ENCODE measurements at places on chromosomes 1 and 21.

DNA sequence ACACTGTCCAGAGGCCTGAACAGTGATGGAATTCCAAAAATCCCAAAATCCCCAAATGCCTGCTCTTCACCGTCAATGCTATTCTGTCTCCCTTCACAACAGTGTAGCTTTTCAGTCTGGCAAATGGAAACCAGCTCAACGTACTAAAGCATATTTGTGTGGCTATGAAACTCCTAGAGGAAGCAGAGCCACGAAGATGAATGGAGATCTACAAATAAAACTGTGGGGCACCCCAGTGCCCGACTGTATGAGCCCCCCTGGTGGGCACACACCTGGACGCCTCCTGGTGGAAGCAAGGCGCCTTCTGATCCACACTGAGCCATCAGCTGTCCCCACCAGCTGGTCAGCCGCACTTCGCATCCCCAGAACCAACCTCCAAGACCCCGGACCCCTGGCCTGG is 129.1 kb upstream of the SOD1 start:
- DNase-seq: no peak

DNA sequence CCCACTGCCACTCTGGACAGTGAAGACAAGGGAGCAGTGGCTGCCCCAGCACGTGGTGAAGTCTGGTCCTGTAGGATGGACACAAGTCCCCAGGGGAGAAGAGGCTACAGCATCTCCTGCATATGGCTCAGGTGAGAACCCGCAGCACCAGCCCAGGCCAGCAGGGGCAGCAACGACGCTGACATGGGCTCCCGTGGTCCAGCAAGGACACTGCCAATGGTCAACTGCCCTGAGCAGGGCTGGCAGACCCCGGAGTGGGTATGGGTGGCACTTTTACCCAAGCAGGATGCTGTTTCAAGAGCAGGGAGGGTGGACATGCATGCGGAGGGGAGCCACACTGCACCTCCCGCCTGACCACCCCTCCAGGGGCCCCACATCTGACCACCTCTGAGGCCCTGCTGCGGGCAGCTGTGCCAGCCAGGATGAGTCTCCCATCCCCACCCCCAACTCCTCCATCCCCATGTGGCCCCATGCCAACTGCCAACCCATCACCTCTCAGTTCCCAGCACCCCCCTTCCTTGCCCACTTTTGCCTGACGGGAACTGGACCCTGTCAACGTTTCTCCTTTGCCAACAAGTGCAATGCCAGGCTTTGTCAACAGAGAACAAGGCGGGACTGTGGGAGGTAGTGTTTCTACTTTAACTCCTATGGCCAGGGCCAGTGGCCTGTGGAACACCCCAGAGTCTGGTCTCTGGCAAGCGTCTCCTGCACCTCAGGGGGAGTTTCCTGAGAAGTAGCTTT is 8.6 kb downstream of the MORN1 start:
- no peak for DNase-seq

DNA sequence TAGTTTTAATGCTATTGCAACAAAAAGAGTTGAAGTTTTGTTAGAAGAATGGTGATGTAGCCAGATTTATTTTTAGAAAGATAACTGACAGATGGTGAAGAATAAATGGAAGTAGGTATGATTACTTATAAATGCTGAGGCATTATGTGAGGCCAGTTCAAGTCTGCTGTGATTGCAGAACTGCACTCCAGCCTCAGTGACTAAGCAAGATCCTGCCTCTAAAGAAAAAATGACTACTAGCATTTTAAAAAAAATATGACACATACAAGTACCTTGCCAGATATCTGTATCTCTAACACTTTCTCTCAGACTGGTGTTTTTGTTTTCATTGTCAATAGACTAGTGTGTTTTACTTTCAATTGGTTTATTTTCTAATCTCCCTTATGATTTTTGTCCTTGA is 1242.4 kb upstream of the ADGRL4 start:
- no peak for DNase-seq

DNA sequence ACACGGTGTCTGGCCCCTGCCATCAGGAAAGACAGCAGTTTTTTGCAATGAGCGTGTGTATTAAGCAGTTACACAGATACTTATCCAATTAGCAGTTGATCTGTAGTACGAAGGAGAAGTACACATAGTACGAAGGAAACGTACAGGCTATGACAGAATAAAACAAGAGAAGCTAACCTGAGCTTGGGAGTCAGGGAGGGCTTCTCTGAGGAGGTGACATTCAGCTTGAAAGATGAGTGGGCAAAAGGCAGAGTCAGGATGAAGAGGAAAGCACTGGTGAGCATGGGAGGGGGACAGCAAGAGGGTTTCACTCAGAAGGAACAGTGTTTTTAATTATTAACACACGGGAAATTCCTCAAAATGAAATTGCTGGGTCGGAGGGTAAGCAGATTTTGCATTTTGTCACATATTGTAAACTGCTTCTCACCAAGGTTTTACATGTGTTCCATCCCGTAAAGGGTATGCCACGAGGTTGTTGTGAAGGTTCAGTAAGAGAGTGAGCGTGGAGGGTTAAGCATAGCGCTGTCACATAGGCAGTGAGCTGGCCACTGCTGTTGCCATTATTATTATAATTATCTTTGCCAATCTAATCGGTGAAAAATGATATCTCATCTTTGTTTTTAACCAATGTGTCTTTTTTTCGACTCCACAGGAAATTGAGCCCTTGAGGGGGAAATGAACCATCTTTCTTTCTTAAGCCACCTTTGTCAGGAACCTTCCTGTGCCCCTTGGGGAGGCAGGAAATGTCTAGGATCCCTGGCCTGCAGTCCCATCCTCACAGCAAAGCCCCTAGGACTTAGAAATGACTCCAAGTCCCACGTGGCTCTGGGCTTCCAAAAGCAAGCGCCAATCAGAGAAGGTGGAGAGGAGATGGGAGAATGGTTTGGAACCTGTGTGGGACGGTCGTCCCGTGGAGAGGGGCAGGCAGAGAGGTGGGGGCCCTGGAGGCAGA is 47.3 kb upstream of the POU3F1 start:
- no peak for DNase-seq
